Ovary (tissue), 10 donors: ENCODE measurements at places on chromosomes 4 and X.

GRCh38 chrX:41984628-41985027 lies 61.3 kb upstream of the CASK start:
- no peak for DNase-seq
- no peaks in the 10 kb centered on the region for H3K36me3 ChIP-seq
- no peak overlapping the region for H3K4me3 ChIP-seq
- no peaks in the 10 kb centered on the region for H3K27me3 ChIP-seq
- H3K4me1 ChIP-seq = no peaks in the 10 kb centered on the region
- H3K27ac ChIP-seq = no peak overlapping the region

GRCh38 chr4:71518283-71518989 lies 179.6 kb downstream of the SLC4A4 start:
- H3K27me3 ChIP-seq = no peaks in the 10 kb centered on the region
- H3K27ac ChIP-seq = no peak overlapping the region
- no peak overlapping the region for H3K4me3 ChIP-seq
- DNase-seq = no peak
- H3K4me1 ChIP-seq = no peaks in the 10 kb centered on the region

- no peaks in the 10 kb centered on the region for H3K27me3 ChIP-seq
- H3K36me3 ChIP-seq = no peaks in the 10 kb centered on the region
- no peak overlapping the region for H3K27ac ChIP-seq
- no peak overlapping the region for H3K4me3 ChIP-seq
Measured at GRCh38 chr4:177349191-177349590, 39.5 kb downstream of the NEIL3 start.

DNA sequence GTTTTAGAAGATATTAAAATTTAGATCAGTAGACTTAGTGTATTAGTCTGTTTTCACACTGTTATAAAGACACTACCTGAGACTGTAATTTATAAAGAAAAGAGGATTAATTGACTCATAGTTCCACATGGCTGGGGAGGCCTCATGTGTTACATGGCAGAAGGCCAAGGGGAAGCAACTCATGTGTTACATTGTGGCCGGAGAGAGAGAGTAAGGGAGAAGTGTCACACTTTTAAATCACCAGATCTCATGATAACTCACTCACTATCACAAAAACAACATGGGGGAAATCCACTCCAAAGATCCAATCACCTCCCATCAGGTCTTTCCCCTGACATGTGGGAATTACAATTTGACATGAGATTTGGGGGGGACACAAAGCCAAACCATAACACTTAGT lies 1159.7 kb upstream of the PCDH7 start:
- no peaks in the 10 kb centered on the region for H3K27me3 ChIP-seq
- H3K27ac ChIP-seq = no peak overlapping the region
- no peak for DNase-seq
- no peak overlapping the region for H3K4me3 ChIP-seq

GRCh38 chr4:122742933-122743829 lies 10.7 kb downstream of the BBS12 start:
- H3K4me3 ChIP-seq = no peak overlapping the region
- no peak overlapping the region for H3K27ac ChIP-seq
- no peaks in the 10 kb centered on the region for H3K27me3 ChIP-seq
- H3K36me3 ChIP-seq = no peaks in the 10 kb centered on the region
- no peaks in the 10 kb centered on the region for H3K4me1 ChIP-seq

DNA sequence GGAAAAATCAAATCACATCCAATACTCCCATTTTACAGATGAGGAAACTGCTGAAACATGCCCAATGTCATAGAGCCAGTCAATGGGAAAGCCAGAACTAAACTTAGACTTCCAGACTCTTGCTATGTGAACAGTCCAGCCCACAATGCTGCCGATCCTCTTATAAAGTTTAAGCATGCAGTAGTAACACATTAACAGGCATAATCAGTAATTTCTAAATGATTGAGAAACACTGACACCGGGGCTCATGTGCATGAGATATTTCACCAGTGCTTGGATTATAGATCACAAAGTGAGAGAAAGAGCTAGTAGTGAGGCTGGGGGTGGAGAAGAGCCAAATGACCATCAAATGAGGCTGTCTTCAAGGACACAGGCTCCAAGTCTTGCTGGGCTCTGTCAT lies 2.5 kb downstream of the BDH2 start:
- H3K4me1 ChIP-seq = peaks cover 16% of the 10 kb centered on the region
- no peak overlapping the region for H3K4me3 ChIP-seq
- no peak overlapping the region for H3K27ac ChIP-seq

GRCh38 chrX:70455366-70456202 lies 10.9 kb downstream of the DLG3 start:
- DNase-seq = no peak
- H3K4me1 ChIP-seq = no peaks in the 10 kb centered on the region
- no peaks in the 10 kb centered on the region for H3K27me3 ChIP-seq
- H3K27ac ChIP-seq = peak overlapping the region; percentile 81
- H3K36me3 ChIP-seq = no peaks in the 10 kb centered on the region

DNA sequence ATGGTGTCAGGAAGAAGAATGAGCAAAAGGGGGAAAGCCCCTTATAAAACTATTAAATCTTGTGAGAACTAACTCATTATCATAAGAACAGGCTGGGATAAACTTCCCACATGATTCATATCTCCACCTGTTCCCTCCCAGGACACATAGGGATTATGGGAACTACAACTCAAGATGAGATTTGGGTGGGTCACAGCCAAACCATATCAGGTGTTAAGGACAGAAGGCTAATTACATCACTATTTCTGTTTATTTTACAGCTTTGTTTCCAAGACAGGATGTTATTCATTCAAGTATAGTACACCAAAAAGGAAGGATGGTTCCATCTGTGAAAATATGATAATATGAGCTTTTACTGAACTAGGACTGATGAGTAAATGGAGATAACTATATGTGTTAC lies 63.7 kb upstream of the ARSJ start:
- DNase-seq = no peak
- no peaks in the 10 kb centered on the region for H3K36me3 ChIP-seq
- no peaks in the 10 kb centered on the region for H3K27me3 ChIP-seq

DNA sequence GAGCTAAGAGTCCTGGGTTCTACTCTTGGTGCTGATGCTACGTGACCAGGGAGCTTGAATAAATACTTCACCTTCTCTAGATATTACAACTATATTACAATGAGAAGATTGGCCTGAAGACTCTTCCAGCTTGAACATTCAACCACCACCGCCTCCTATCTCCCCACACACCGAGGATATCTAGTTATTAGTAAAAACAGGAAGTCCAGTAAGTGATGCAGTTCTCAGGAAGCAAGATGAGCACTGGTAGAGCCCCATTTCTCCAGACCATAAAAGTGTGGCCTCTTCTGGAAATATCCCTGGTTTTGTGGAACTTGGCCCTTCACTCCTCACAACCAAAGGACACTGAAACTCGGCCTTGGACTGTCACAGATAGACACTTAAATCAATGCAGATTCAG lies 18.5 kb downstream of the PJA1 start:
- no peak overlapping the region for H3K27ac ChIP-seq
- H3K36me3 ChIP-seq = no peaks in the 10 kb centered on the region
- no peak for DNase-seq
- no peak overlapping the region for H3K4me3 ChIP-seq

GRCh38 chr4:106986486-106986885 lies 49.6 kb downstream of the DKK2 start:
- H3K4me1 ChIP-seq = no peaks in the 10 kb centered on the region
- no peaks in the 10 kb centered on the region for H3K27me3 ChIP-seq
- H3K27ac ChIP-seq = no peak overlapping the region
- no peak for DNase-seq

GRCh38 chr4:106530821-106531220 lies 162.2 kb upstream of the GIMD1 start:
- no peaks in the 10 kb centered on the region for H3K36me3 ChIP-seq
- H3K27me3 ChIP-seq = no peaks in the 10 kb centered on the region
- H3K4me3 ChIP-seq = no peak overlapping the region
- H3K27ac ChIP-seq = no peak overlapping the region
- DNase-seq = no peak
- H3K4me1 ChIP-seq = peaks cover 2% of the 10 kb centered on the region

GRCh38 chr4:45353161-45353560 lies 626.8 kb upstream of the GNPDA2 start:
- no peak overlapping the region for H3K27ac ChIP-seq

DNA sequence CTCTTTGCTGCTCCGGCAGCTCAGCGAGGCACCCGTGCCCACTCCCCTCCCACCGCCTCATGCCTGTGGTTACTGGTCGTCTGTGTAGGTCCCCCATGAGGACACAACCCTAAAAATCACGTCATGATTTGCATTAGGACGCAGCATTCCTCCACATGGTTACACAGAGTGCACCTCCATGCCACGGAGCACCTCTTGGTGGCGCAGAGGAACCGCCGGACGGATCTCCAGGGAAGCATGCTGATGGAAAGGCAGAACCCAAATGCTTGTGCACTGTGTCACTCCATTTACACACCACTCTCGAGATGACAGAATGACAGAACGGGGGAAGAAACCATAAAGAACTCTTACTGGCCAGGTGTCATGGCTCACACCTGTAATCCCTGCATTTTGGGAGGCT lies 22.4 kb downstream of the FAM53A start:
- H3K4me3 ChIP-seq = no peak overlapping the region
- H3K4me1 ChIP-seq = no peaks in the 10 kb centered on the region
- no peak for DNase-seq
- H3K27me3 ChIP-seq = no peaks in the 10 kb centered on the region

- no peaks in the 10 kb centered on the region for H3K27me3 ChIP-seq
- no peaks in the 10 kb centered on the region for H3K36me3 ChIP-seq
- no peak overlapping the region for H3K4me3 ChIP-seq
- no peak overlapping the region for H3K27ac ChIP-seq
- DNase-seq = no peak
Measured at GRCh38 chrX:66760651-66761050, 121.8 kb upstream of the EDA2R start.

- H3K4me1 ChIP-seq = no peaks in the 10 kb centered on the region
- no peak overlapping the region for H3K27ac ChIP-seq
- no peak overlapping the region for H3K4me3 ChIP-seq
- no peaks in the 10 kb centered on the region for H3K36me3 ChIP-seq
Measured at GRCh38 chr4:159126716-159127115, 23.8 kb downstream of the RAPGEF2 start.

DNA sequence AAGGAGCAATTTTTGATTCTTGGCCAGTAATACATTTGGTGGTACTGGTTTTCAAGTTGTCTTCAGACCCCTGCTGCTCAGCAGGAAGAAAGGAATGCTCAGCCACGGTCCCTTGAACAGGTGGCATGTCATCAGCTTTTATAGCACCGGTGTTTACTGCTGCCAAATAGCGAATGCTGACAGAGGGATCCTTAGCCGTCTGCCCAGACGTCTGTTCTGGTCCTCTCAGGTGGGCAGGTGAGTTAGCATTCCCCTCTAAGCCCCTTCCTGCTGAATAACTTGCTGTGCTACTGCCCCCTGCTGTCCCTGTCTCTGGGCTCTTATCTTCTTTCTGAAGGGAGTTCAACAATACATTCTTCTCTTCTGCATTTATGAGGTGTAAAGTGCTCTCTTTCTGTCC lies 28.4 kb downstream of the BOD1L1 start:
- no peak overlapping the region for H3K27ac ChIP-seq
- no peaks in the 10 kb centered on the region for H3K36me3 ChIP-seq
- no peak overlapping the region for H3K4me3 ChIP-seq
- no peaks in the 10 kb centered on the region for H3K27me3 ChIP-seq
- no peaks in the 10 kb centered on the region for H3K4me1 ChIP-seq

DNA sequence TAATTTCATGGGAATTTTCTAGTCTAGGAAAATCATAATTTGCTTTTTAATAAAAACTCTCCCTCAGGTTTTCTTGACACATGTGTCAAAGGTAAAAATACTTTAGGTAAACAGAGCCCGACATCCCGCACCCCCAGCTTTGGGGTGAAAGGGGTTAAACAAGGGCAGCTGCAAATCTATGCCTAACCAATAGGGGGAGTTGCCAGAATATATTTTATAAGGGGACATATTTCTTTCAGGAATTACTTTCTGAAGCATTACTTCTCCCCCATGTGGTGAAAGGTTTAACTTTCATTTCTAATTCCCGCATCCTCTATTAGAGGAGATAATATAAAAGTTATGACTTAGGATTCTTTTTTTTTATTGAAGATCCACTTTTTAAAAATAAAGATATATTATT lies 53.9 kb upstream of the HEPH start:
- no peaks in the 10 kb centered on the region for H3K4me1 ChIP-seq
- H3K27me3 ChIP-seq = no peaks in the 10 kb centered on the region
- no peak overlapping the region for H3K4me3 ChIP-seq
- no peaks in the 10 kb centered on the region for H3K36me3 ChIP-seq
- H3K27ac ChIP-seq = no peak overlapping the region
- DNase-seq = no peak

GRCh38 chrX:50700921-50701320 lies 113.1 kb downstream of the SHROOM4 start:
- no peaks in the 10 kb centered on the region for H3K27me3 ChIP-seq
- H3K36me3 ChIP-seq = no peaks in the 10 kb centered on the region
- no peak overlapping the region for H3K4me3 ChIP-seq
- DNase-seq = no peak
- H3K4me1 ChIP-seq = peaks cover 3% of the 10 kb centered on the region

DNA sequence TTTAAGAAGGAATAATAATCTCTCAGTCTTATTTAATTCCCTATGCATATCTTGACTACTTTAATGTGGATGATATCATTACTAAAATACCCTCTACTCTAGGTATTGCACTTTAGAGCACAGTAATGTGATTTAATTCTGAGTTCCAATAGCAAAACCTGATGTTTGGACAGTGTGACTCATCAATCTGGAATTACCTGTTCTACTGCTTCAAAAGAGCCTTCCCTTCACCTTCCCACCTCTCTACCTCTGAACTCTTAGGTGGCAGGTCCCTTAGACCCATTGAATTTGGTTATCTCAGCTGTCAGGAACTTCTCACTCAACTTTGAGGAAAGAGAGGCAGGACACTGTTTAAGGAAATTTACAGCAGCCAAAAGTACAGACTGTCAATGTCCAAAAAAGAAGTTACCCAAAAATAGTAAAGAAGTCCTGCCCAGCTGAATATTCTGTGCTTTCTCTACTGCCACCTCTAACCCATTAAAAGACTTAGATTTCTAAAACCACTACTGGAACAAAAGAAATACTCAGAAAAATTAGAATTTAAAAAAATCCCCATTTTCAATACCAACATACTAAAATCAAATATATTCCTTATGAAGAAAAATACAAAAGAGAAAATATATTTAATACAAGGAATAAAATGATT lies 123.1 kb upstream of the GPM6A start:
- H3K36me3 ChIP-seq = no peaks in the 10 kb centered on the region
- H3K27me3 ChIP-seq = no peaks in the 10 kb centered on the region
- no peak overlapping the region for H3K4me3 ChIP-seq
- H3K4me1 ChIP-seq = no peaks in the 10 kb centered on the region
- no peak for DNase-seq
- no peak overlapping the region for H3K27ac ChIP-seq

DNA sequence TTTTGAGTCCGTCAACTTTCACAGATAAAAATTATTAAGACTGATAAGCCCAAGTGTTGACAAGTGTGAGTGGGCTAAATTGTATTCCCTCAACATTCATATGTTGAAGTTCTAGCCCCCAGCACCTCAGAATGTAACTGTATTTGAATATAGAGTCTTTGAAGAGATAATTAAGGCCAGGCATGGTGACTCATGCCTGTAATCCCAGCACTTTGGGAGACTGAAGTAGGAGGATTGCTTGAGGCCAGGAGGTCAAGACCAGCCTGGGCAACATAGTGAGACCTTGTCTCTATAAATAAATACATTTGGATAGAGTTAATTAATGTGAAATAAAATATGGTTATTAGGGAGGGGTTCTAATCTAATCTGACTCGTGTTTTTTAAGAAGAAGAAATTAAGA lies 29.7 kb upstream of the SLC25A4 start:
- no peak overlapping the region for H3K4me3 ChIP-seq
- no peaks in the 10 kb centered on the region for H3K27me3 ChIP-seq
- H3K4me1 ChIP-seq = peaks cover 21% of the 10 kb centered on the region
- no peak overlapping the region for H3K27ac ChIP-seq
- no peaks in the 10 kb centered on the region for H3K36me3 ChIP-seq

GRCh38 chrX:154376774-154377173 lies 2.3 kb upstream of the EMD start:
- no peak overlapping the region for H3K4me3 ChIP-seq
- no peaks in the 10 kb centered on the region for H3K4me1 ChIP-seq
- H3K27ac ChIP-seq = peak overlapping the region; percentile 34
- H3K36me3 ChIP-seq = no peaks in the 10 kb centered on the region
- DNase-seq = peak; percentile 66
- H3K27me3 ChIP-seq = no peaks in the 10 kb centered on the region
